ENCODE measurements at places on chromosomes 3 and 15.
A peak's percentile ranks its signal among the peaks of the same experiment; 100 is the strongest.

- no peaks in the 10 kb centered on the region for H3K36me3 ChIP-seq
- no peak overlapping the region for H3K27ac ChIP-seq
- no peak overlapping the region for H3K4me3 ChIP-seq
- no peak for DNase-seq
- H3K4me1 ChIP-seq = no peaks in the 10 kb centered on the region
Observed at GRCh38 chr15:101213147-101213546, 38.7 kb downstream of the CHSY1 start.

GRCh38 chr3:18740631-18741583 lies 315.8 kb upstream of the SATB1 start:
- peak; percentile 43 for DNase-seq
- peaks cover 32% of the 10 kb centered on the region for H3K4me1 ChIP-seq
- no peaks in the 10 kb centered on the region for H3K27me3 ChIP-seq
- H3K4me3 ChIP-seq = peak overlapping the region; percentile 53

DNA sequence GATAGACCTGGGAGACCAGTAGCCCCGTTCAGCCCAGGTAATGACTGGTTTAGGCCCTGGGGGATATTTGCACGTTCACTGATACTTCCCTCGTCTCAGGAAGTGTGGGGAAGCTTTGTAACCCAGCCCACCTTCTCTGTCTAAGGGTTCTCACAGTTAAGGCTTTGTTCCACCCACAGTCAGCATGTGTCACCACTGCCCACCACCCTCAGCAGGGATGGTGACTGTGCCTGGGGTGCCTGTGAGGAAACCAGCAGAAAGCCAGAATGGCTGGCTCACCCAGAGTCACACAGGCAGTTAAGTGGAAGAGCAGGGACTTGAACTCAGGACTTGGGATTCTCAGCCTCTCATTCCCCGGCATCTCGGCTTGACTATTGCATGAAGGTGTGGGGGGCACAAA lies 5.2 kb downstream of the KBTBD13 start:
- no peaks in the 10 kb centered on the region for H3K36me3 ChIP-seq
- no peak overlapping the region for H3K4me3 ChIP-seq
- H3K27ac ChIP-seq = no peak overlapping the region
- H3K4me1 ChIP-seq = peaks cover 15% of the 10 kb centered on the region

DNA sequence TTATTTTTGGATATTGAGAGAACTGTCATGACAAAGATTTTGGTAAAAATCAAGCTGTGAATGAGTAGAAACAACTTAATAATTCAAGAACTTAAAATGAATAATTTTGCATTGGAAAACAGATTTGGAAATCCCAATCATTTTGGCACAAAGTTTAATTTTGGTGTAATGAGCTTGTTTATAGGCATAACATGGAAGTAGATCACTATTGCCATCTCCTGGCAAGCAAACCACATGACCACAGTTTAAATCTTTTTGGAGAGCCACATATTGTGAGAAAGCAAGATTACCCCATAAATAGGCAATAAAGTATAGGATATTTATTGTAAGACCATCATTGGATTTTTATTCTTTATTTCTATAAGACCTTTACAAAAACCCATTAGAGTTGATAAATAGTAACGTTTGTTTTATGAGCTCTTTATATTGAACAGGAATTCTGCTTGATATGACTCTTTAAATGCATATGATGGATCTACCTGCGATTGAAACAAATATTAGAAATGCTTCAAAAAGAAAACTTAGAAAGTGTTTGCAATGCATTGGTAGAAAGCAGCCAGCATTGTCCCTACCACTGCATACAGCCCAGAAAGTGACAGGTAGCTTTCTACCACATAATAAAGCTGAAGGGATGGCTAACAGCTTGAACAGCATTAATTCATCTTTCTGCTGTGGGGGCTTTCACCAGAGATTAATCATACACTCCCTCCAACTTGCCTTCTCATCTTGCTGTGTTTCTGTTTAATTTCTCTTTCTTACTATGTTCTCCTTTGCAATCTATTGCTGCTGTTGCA lies 766.8 kb downstream of the TBL1XR1 start:
- H3K36me3 ChIP-seq = no peaks in the 10 kb centered on the region
- DNase-seq = no peak
- H3K4me3 ChIP-seq = no peak overlapping the region
- no peaks in the 10 kb centered on the region for H3K4me1 ChIP-seq
- H3K27me3 ChIP-seq = no peaks in the 10 kb centered on the region

DNA sequence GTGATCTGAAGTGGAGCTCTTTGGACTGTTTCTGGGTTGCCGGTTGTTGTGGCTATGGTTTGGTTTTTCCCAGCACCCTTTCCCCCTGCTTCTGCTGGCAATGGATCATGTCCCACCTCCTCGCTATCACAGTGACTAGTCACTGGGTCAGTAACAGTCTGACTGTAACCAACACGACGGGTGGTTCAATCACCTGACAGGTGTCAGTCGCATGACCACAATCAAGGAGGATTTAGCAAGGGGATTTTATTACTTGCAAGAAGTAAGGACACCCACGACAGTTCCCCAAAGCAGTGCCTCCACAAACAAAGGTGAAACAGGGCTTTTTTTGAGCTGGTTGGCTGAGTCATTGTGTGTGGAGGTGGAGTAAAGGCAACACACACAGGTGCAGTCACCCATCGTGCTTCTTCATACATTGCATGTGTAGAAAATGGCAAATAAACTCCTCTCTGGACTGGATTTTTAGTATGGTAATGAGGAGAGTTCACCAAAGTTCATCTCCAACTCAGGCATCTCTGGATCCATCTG lies 58.8 kb upstream of the FAM3D start:
- no peak overlapping the region for H3K4me3 ChIP-seq
- no peaks in the 10 kb centered on the region for H3K4me1 ChIP-seq
- no peaks in the 10 kb centered on the region for H3K36me3 ChIP-seq
- H3K27me3 ChIP-seq = no peaks in the 10 kb centered on the region
- DNase-seq = no peak
- no peak overlapping the region for H3K27ac ChIP-seq

DNA sequence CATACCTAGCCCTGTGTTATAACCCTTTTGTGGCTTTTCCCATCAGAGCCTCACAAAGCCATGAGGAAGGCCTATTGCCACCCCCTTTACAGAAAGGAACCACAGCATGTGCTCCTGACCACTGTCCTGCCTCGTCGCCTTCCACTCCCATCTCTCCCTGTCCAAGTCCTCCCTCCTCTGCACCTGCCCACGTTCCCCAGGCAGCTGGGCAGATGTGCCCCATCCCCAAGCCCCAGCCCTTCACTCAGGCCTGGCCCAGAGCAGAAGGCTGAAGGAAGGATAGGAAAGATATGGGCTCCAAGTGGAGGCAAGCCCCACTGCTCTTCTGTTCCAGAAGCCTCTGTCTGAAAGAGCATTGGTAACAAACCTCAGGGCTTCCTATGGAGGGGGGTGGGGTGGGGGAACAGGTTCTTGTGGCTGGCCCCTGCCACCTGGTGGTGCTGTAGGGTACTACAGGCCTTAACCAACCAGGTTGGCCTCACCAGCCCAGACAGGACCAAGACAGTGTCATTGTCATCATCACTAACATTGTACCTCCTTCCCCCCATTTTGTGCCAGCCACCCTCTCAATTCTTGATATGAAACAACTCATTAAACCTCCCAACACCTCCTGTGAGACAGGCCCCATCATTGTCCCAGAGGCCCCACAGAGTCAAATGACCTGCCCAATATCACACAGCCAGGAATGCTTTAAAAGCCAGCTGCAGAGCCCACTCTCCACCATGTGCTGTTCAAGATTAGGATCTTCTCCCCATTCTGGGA lies 10.0 kb downstream of the POC1A start:
- H3K27ac ChIP-seq = 0 out of 2 replicates have a peak overlapping the region, but pooled peaks have one; percentile 31
- DNase-seq = peak; percentile 87
- no peaks in the 10 kb centered on the region for H3K27me3 ChIP-seq

DNA sequence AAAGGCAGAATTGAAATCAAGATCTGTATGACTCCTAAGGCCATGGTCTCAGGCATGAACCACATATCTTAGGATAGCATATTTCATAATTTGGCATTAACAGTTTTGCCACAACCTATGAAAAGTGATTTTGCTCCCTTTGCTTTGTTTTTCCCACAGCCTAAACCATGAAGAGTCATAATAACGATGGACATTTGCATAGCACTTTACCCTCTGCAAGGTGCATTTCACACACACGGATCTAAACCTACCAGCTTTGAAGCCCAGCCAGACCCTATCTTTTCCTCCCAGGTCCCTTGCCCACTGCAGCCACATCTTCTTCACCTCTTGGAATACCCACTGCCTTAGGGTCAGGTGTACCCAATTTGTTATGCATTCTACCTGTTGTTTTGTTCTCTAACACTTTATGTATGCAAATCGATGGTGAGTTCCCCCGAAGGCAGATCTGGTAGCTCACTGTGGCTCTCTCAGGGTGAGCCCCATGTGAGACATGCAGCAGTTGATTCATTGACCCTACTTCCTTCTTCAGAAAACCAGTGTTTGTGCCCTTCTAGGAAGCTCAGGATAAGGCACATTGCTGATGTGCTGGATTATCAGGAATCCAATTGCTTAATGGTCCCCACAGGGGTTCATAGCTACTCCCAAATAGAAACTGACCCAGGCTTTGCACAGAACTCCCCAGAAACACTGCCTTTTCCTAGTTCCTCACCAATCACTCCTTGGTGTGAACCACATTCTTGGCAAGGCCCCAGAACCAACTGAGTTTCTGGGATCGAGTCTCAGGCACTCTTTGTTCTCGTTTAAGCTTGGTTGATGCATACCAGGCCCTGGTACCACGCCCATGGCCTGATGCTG lies 8.7 kb downstream of the ARHGAP31 start:
- H3K27me3 ChIP-seq = peaks cover 11% of the 10 kb centered on the region
- H3K4me3 ChIP-seq = no peak overlapping the region
- H3K36me3 ChIP-seq = no peaks in the 10 kb centered on the region

GRCh38 chr3:134357914-134358811 lies 16.1 kb downstream of the AMOTL2 start:
- H3K4me1 ChIP-seq = peaks cover 3% of the 10 kb centered on the region
- no peak overlapping the region for H3K27ac ChIP-seq
- peak; percentile 29 for DNase-seq
- H3K4me3 ChIP-seq = no peak overlapping the region
- H3K36me3 ChIP-seq = no peaks in the 10 kb centered on the region
- no peaks in the 10 kb centered on the region for H3K27me3 ChIP-seq

DNA sequence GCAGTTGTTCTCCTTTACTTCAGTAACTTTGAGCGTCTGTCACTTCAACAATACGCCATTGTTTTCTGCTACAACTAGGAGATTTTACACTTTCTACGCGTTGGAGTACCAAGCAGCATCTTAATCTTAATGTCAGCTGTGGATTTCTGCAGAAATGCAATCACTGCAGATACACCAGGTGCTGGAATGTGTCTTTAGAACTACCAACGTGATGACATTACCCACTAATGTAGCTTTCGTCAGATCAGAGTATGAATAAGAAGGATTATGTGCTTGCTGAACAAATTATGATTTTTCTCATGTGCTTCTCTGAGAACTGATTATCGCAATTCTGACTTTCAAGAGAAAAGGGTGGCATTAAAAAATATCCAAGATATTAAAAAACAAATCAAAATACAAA lies 77.5 kb upstream of the CNTN3 start:
- H3K4me3 ChIP-seq = no peak overlapping the region
- no peak for DNase-seq
- no peaks in the 10 kb centered on the region for H3K36me3 ChIP-seq
- no peaks in the 10 kb centered on the region for H3K4me1 ChIP-seq

DNA sequence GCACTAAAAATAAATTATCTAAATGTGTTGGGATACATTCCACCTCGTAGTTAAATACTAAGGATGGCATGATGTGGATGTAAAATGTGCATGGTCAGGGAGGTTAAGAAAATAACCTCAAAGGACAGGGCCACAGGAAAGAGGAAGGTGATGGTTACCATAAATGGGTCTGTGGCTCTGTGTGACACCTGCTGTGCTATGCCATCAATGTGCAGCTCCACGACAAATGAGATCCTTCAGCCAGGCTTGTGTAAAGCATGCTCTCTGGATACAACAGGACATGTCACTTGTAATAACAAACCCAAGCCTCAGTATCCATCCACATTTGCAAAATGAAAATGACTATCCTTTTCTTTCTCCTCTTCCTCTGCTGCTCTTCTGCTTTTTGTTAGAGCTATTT lies 456.7 kb upstream of the RASGRP1 start:
- no peaks in the 10 kb centered on the region for H3K36me3 ChIP-seq
- no peak for DNase-seq
- H3K4me1 ChIP-seq = no peaks in the 10 kb centered on the region
- no peak overlapping the region for H3K27ac ChIP-seq

- H3K4me1 ChIP-seq = no peaks in the 10 kb centered on the region
- no peak overlapping the region for H3K4me3 ChIP-seq
- DNase-seq = no peak
- no peaks in the 10 kb centered on the region for H3K36me3 ChIP-seq
- no peak overlapping the region for H3K27ac ChIP-seq
Observed at GRCh38 chr3:175940881-175941280, 1081.7 kb downstream of the NAALADL2 start.

DNA sequence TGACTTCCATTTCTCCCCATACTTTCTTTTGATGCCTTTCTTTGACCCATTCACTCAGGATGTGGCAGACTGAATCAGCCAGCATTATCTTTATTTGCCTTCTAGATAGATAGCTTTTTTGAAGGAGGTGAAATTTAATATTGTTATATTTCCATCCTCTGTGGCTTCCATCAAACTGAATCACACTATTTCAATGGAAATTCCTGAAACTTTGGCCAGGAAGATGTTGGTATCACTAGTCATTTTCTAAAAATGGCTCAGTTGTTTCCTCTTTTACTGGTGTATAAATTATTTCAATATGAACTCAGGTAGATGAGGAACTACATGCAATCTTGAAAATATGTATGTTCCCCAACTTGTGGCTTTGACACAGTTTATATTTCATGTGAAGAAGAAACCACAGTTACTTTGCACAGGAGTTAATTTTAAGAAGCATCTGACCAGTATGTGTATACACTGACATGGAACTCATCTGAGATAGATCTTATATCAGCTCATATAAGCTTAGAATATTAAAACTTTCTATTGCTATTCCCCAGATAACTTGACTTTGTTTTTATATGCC lies 248.3 kb downstream of the CGGBP1 start:
- H3K4me1 ChIP-seq = no peaks in the 10 kb centered on the region
- no peak for DNase-seq
- no peaks in the 10 kb centered on the region for H3K27me3 ChIP-seq
- H3K36me3 ChIP-seq = no peaks in the 10 kb centered on the region
- H3K27ac ChIP-seq = no peak overlapping the region

DNA sequence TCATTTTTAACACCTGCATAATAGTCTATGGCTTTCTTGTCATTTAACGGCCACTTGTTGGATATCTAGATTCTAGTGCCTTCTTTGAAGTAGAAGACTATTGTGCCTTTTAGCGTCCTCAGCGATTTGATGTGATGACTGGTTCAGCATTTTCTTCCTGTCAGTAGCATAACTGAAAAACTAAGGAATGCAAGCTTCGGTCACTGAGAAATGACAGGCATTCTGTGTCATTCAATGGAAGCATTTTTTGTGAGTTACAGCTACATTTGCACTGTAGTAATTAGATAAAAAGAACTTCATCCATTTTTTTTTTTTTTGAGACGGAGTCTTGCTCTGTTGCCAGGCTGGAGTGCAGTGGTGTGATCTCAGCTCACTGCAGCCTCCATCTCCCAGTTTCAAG lies 10.3 kb downstream of the NEK11 start:
- DNase-seq = no peak
- H3K27ac ChIP-seq = no peak overlapping the region
- no peaks in the 10 kb centered on the region for H3K27me3 ChIP-seq
- H3K4me1 ChIP-seq = peaks cover 3% of the 10 kb centered on the region

Measured in DND-41 (cell line).